ENCODE measurements at places on chromosomes 16 and 17.

- no peak for DNase-seq
These were observed 36.7 kb downstream of the AKAP10 start for GRCh38 chr17:19940722-19941464.

- DNase-seq, result no peak
These were observed 35.7 kb downstream of the NOS2 start for GRCh38 chr17:27764589-27764988.

DNA sequence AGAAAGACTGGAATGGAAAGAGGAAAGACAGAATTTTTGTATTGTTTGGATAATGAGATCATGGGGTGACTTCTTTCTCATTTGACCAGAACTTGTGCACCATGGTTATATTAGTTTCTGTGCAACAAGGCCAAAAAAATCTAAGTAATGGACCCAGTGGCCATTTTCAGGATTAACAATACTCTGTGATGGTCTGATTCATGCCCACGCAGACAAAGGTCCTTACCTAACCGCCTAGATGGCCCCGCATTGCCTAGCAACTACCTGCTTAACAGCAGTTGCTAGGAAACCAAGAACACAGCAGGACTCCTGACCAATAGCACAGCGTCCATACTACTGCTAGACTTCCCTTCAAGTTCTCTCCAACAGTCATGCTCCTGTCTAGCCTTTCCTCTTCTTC lies 22.4 kb downstream of the MIS12 start:
- no peak for DNase-seq

GRCh38 chr17:69142175-69142802 lies 594 bp upstream of the ABCA6 start:
- no peak for DNase-seq
